Esophagus squamous epithelium (tissue), 5 donors: ENCODE measurements at places on chromosomes 5 and 9.

GRCh38 chr5:130710596-130710995 is 454.5 kb downstream of the HINT1 start:
- no peak for DNase-seq

- DNase-seq: no peak
Observed at GRCh38 chr5:158660726-158661125, 439.0 kb downstream of the EBF1 start.

GRCh38 chr5:135244620-135245021 is 154.4 kb downstream of the MACROH2A1 start:
- DNase-seq: no peak

- no peak for DNase-seq
Observed at GRCh38 chr5:133959643-133960042, 8.8 kb downstream of the C5orf15 start.

DNA sequence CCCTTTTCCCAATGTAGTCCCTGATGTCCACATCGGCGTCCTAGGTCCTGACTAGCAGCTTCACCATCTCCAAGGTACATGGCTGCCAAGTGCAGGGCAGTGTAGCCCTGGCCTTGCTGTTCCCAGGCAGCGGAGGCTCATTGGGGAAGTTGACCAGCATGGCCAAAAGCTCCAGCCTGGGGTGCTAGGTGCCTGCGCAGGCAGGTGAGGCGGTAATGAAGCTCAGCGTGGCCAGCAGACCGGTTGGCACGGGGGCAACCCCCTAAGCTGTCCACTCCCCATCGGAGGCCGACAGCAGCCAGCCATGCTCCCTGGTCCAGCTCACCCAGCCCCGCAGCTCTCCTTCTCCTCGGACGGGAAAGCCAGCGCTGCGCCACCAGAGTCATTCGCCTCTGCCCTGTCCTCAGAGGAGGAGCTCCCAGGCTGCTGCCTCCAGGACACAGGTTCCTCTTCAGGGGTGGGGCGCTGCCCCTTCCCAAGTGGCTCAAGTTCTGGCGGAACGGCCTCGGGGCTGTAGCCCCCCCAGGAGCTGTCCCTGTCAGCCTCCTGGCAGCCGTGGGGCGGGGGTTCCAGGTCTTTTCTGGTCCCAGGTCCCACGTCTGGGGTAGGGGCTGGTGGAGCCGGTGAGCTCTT is 1218.2 kb downstream of the FOXD4L5 start:
- no peak for DNase-seq

DNA sequence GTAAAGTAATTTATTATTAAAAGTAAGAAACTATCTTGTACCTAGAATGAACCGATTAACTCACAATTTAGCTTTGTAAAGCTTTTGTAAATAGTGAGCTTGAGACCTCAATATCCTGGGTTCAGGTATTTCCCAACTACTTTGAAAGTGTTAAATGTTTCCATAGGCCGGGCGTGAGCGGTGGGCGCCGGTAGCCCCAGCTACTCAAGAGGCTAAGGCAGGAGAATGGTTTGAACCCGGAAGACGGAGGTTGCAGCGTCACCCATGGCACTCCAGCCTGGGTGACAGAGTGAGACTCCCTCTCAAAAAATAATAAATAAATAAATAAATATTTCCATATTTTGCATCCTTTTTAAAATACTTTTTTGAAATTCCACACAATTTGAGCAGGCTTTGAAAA is 1.5 kb upstream of the ANKH start:
- DNase-seq: no peak

DNA sequence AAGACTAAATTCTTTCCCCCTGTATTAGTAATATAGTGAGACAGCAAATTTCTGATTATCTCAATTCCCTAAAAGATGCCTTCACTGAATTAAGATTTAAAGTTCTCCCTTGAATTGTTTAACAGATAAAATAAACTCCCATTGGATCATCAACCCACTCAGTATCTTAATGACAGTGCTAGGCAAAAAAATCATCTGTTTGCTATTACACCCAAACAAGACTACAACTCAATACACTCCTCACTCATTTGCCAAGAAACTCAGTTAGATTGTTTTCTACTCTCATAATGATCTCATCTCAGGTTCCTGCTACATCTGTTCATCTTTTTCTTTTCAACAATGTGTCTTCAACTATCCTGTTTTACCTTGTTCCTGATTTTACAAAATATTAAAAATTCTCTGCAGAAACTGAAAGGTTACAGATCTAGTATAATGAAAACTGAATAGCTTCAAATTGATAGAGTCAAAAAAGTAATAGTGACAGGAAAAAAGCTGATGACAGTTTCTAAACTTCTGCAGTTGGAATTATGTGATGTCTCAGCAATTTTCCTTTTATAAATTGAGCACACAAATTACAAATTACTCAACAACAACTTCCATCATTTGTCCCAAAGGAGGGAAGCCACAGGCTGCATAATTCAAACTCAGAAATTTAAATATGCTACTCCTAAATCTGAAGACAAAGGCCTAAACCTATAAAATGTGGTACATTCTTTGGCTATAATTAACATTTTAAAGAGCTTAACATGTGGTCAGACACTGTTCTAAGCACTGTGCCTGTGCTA is 39.4 kb downstream of the HOMER1 start:
- DNase-seq: no peak

- no peak for DNase-seq
Observed at GRCh38 chr5:135710045-135710675, 124.3 kb upstream of the SLC25A48 start.

- no peak for DNase-seq
Observed at GRCh38 chr5:132073231-132074013, at the start of gene CSF2. TSS of gene CSF2 (plus strand) at chr5:132073789. CDS start at chr5:132073824, 35 bp downstream.

GRCh38 chr5:68369457-68370125 is 154.0 kb downstream of the PIK3R1 start:
- DNase-seq: no peak
